ENCODE measurements at places on chromosomes 2 and 18. TPM values are rescaled to one million over a fixed set of nuclear protein-coding genes. Genes with fewer than 3 reads are reported as not detected.

DNA sequence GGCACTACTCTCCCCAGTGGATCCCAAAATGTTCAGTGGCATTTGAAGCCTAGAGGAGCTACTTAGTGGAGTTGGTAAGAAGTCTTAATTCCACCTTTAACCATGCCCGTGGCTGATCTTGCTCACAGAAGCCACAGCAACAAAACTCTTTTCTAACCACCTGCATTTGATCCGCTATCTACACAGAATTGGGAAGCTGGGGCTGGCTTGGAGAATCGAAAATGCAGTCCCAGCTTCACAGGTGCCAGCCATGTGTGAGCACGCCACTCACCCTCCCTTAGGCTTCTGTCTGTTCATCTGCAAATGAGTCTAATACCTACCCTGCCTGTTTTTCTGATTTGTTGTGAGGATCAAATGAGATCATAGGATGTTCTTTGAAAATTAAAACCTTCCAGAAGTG, 182.6 kb downstream of the BCL11A start:
- no peak overlapping the region for H3K27ac ChIP-seq
- no peaks in the 10 kb centered on the region for H3K4me1 ChIP-seq
- DNase-seq, result no peak

DNA sequence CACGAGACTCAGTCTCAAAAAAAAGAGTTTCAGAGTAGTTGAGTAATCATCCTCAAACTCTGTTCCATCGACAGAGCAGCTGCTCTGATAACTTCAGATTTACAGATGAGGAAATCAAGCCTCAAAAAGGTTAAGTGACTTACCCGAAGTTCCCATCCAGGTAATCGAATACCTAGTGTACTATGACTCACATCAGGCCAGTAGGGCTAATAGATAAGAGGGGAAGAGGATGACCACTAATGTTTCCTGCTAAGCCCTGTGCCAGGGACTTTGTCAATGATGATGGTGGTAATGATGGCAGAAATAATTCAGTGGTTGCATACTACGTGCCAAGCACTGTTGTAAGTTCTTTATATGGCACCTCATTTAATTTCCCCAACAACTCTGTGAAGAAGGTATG, 80.9 kb downstream of the PLB1 start:
- no peaks in the 10 kb centered on the region for H3K36me3 ChIP-seq
- no peak overlapping the region for H3K27ac ChIP-seq
- H3K4me3 ChIP-seq, result no peak overlapping the region
- DNase-seq, result no peak

GRCh38 chr2:68771211-68771751, 36.7 kb downstream of the ARHGAP25 start:
- no peaks in the 10 kb centered on the region for H3K27me3 ChIP-seq
- H3K4me3 ChIP-seq, result no peak overlapping the region
- peak; percentile 38 for DNase-seq
- peak overlapping the region; percentile 82 for H3K27ac ChIP-seq
- peaks cover 60% of the 10 kb centered on the region for H3K4me1 ChIP-seq
- no peaks in the 10 kb centered on the region for H3K36me3 ChIP-seq

The SERPINB3 gene
- not detected for total RNA-seq

The DIPK1C gene
- 6.3 TPM for total RNA-seq
